ENCODE measurements at places on chromosomes 12 and 14.
A peak's percentile ranks its signal among the peaks of the same experiment; 100 is the strongest.

- DNase-seq: peak; percentile 50
These were observed 39.1 kb upstream of the INF2 start for GRCh38 chr14:104650057-104650980.

GRCh38 chr14:61934385-61934784 is 172.2 kb downstream of the SNAPC1 start:
- no peak for DNase-seq

DNA sequence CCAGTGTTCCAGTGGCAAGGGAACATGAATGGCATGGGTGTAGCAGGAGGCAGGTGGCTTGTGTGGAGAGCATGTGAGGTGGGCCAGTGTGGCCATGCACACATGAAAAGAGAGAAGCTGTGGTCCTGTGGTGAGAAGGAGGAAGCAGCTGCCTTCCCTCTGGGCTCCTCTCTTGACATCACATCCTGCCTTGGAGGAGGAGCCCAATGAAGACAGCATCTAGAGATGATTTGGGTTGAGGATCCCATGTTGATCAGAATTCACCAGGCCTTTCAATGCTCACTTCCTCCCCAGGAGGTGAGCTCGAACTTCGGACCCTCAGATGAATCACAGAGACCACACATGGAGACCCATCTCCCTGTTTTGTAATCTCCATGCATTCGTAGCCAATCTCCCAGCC is 82.6 kb downstream of the LRRC74A start:
- no peak for DNase-seq

GRCh38 chr12:51871126-51871525 is 16.8 kb upstream of the ANKRD33 start:
- DNase-seq: no peak

- no peak for DNase-seq
These were observed 50.1 kb upstream of the KCNA1 start for GRCh38 chr12:4859478-4860210.

- DNase-seq: no peak
These were observed 13.3 kb upstream of the RERG start for GRCh38 chr12:15234508-15234907.

DNA sequence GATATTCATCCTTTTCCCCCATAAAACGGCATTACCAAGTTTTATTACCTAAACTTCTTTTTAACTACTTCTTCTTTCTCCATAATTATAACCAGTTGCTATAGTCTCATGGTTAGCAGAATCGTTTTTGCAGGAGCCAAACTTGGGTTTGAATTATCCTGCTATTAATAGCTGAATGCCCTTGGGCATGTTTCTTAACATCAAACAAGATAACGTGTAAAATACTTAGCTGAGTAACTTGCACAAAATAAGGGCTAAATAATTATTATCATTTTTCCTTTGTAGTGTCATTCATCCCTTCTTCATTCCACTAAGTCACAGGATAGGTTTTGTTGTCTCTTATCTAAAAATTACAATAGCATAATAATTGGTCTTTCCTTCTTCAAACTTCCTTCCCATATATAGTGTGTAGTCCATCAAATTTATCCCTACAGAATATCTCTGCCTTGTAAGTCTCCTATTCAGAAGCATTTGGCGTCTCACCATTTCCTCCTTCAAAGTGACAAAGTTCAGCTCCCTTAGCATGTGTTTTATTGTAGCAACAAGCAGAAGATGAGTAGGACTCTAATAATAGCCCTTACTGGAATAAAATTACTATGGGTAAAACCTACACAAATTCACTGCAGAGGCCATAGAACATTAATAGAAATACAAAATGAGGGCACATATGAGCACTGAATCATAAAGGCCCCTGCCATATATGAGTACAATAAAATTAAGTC is 63.8 kb downstream of the FAR2 start:
- no peak for DNase-seq

GRCh38 chr14:53355581-53356112 is 202.5 kb upstream of the DDHD1 start:
- peak; percentile 3 for DNase-seq

GRCh38 chr12:119181944-119182343 is 3.2 kb downstream of the HSPB8 start:
- DNase-seq: no peak

DNA sequence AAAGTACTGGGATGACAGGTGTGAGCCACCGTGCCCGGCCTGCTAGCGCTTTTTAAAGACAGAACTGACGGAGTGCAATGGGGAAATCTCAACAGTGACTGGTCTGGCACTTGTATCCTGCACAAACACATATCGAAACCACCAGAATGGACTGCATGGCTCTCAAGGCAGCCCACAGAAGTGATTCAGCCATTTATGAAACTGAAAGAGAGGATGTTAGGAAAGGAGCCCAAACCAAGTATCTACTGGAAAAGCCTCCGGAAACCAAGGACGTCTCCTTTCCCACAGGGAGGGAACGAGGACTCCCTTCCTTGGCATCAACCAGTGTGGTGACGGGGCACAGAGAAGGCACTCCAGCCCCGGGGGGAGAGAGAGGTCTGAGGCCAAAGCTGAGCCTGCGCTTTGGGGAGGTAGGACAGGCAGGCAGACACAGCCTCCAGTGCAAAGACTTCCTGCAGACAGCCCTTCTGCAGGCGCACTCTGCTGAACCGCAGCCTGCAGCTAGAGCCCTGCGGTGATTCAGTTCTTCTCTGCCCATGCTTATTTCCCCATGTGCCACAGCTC is 16.5 kb downstream of the SLC15A4 start:
- peak; percentile 34 for DNase-seq

GRCh38 chr14:68386950-68387779 is 405.7 kb downstream of the ZFP36L1 start:
- DNase-seq: no peak

DNA sequence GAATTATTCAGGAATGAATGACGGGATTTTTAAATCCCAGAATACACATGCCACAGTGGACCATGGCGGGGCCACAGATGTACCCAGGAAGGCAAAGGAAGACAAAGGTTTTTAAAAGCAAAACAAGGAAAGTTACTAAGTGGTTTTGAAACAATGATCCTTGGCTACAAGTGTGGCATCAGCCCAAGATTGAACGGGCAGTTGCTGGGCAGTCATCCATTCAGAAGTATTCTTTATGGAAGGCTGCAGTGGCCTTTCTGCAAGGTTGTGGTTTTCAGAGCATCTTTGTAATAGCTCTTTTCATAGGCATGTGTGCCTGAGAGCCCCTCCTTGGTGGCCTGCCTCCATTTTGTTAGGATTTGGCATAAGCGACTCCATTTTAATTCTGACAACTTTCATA is 13.4 kb upstream of the IFI27 start:
- DNase-seq: no peak

- no peak for DNase-seq
These were observed 404.2 kb downstream of the GLT1D1 start for GRCh38 chr12:129257524-129257923.

GRCh38 chr12:64461634-64462414 is 9.9 kb downstream of the TBK1 start:
- DNase-seq: no peak

Data from hippocampal formation (tissue), 2 donors.